Activated CD4-positive, alpha-beta T cell treated with anti-CD3 and anti-CD28 coated beads, Interleukin-2, amount 10 ng/mL, durations not matched to agents 7 days and 5 days (primary cell): ENCODE measurements at places on chromosomes 2 and 18.

DNA sequence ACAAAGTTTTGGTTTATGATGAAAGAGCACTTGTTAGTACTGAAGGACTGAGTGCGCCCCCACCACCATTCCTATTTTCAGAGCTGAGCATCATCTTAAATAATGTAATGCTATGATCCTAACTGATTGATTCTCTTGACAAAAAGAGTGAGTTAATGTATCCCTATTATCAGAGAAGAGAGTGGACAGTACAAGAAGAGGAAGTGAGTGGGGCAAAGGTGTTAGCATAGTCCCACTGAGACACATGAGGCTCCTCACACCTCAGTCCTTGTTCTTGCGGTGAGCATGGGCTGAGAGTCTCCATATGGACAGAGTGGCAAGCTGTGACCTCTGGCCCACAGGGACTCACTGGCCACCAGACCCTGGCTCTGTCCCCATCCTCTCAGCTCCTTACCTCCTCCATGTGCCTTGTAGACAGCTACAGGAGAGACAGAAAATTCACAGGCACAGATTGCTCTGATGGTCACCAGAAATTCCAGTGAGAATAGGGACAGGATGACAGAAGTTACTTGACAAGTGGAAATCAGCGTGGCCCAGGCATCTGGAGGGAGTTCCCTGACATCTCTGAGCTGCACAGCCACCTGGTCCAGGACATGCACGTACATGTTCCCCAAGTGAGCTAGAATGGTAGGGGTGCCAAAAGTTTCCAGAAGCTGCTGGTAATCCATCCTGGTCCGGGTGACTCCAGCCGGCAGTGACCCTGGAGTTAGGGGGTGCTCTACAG is 32.6 kb downstream of the NAPG start:
- DNase-seq = no peak

DNA sequence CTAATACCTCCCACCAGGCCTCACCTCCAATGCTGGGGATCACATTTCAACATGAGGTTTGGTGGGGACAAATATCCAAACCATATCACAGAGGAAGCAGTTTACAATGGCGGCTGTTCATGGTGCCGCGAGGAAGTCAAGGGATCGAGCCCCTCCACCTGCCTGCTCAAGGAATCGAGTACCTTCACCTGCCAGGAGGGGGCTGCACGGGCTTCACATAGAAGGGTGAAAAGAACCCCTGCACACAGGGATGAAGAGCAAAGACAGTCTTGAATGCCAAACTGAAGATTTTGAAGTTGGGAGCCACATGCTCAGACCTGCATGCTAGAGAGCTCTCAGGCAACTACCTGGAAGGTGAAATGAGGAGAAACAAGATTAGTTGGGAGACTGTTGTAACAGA is 110.3 kb downstream of the KCNF1 start:
- no peak for DNase-seq

GRCh38 chr2:210421916-210422315 is 54.6 kb downstream of the LANCL1 start:
- DNase-seq = no peak

GRCh38 chr18:37304012-37304680 is 261.5 kb downstream of the CELF4 start:
- DNase-seq = no peak

- no peak for DNase-seq
Measured at GRCh38 chr2:109172556-109173105, 43.6 kb downstream of the SH3RF3 start.

- DNase-seq = no peak
Measured at GRCh38 chr2:221342388-221342787, 229.7 kb downstream of the EPHA4 start.

DNA sequence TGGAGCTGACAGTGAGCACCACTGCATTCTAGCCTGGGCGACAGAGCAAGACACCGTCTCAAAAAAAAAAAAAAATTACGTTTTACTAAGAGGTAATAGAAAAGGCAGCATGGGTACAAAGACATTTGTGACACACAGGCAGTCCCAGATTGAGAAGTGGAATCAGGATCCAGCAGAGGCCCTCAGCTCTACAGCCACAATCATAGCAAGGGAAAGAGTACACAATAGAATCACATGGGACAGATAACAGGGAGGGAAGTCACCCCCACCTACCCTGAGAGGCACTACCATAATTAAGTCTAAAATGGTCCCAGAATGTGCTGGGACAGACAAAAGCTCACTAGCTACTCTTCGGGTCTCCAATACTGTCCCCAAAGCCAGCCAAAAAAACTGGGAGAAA is 12.5 kb downstream of the SRBD1 start:
- no peak for DNase-seq

- DNase-seq = no peak
Measured at GRCh38 chr2:232162187-232162586, 200.7 kb downstream of the DIS3L2 start.

GRCh38 chr2:128808462-128809258 is 490.0 kb upstream of the HS6ST1 start:
- no peak for DNase-seq

DNA sequence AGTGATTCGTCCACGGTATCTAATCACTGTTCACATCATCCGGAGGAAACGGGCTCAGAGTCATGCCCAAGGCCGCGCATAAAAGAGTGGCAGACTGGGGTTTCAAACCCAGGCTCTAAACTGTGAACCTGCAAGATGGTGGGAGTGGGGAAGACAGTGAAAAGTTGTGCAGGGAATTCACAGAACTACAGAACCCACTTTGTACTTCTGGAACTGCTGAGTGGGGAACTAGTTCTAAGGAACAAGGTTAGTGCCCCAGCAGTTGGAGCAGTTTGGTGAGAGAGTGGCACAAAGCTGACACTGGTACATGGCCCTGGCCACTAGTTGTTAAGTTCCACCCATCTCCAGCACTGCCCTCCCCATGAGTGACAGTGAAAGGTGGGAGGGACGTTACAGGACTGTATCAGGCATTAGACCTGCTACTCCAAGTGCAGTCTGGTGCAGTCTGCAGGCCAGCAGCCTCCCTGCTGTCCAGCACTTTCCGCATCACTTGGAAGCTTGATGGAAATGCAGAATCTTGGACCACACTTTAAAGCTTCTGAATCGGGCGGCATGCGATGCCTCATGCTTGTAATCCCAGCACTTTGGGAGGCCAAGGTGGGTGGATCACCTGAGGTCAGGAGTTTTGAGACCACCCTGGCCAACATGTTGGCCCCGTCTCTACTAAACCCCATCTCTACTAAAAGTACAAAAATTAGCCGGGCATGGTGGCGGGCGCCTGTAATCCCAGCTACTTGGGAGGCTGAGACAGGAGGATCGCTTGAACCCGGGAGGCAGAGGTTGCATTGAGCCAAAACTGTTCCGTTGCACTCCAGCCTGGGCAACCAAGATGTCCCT is 47.3 kb downstream of the C2orf42 start:
- DNase-seq = peak; percentile 57

GRCh38 chr2:231648579-231649174 is 56.0 kb downstream of the TEX44 start:
- DNase-seq = peak; percentile 60

- DNase-seq = no peak
Measured at GRCh38 chr18:67583621-67584020, 67.1 kb upstream of the DSEL start.

DNA sequence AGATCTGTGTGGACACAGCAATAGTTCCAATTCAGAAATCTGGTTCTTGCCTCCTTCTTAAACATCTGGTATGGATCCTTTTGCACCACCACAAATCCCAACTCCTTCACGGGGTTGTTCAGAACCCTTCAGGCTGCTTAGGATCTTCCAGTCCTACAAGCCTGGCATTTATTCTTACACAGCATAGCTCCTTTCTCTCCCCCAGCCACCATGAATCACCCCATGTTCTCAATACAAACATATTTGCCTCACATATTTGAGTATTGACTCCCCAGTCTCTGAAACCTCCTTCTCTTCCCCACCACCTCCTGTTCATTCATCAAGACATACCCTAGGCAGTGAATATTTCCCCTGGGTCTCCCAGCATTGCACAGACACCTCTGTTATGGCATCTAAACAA is 155.2 kb downstream of the ALK start:
- DNase-seq = no peak

DNA sequence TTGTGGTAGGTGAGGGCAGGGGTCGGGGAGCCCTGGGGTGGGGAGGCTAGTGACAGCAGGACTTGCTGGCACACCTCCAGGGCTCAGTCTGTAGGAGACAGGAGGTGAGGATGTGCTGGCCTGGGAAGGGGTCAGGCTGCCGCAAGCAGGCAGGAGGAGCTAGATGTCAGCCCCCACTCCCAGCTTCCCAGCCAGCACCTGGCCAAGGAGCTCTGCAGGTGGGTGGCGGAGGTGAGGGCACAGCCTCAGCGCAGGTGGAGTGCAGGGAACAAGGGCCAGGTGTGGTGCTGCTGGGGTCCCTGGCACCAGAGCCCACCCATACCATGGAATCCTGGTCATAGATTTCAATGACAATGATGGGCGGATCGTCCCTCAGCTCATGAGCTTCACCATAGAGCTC is 2.9 kb downstream of the OTOF start:
- DNase-seq = no peak

DNA sequence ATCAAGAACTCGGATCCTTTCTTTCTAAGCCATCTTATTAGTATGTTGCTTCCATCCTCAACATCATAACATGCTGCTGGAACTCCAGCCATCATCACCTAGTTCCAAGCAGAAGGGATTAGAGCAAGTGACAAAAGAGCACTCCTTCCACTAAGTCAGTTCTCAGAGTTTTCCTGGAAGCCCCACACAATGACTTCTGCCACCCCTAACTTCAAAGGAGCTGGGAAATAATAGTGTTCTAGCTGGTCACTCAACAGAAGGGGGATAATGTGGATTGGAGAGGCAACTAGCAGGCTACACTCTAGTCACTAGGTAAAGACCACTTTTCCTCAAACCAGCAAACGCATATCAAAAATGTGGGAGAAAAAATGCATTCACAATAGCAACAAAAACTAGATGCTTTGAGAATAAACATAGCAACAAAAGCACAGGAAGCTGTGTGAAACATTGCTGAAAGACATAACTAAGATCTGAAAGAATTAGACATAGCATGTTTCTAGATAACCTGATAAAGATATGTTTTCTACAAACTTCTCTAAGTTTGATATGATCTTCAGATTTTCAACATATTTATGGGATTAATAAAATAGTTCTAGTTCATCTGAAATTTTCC is 39.5 kb downstream of the COX7A2L start:
- DNase-seq = no peak

GRCh38 chr2:79945653-79946445 is 358.7 kb downstream of the LRRTM1 start:
- no peak for DNase-seq

DNA sequence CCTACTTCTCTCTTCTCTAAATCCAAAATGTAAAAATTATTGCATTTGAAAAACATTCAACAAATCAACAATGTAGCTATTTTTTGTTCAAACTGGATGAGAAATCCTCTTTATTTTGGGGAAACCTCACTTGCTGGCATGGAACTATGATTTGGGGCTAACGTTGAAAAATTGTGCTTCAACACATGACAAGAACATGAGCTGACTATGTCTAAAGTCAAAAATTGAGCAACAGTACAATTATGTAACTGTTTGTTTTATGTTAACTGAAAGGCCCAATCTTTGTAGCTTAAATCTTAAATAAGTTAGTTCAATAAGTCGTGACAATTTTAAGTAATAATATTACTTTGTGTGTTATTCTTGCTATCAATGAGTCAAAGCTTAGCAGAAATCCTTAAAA is 67.3 kb downstream of the TMEFF2 start:
- no peak for DNase-seq

DNA sequence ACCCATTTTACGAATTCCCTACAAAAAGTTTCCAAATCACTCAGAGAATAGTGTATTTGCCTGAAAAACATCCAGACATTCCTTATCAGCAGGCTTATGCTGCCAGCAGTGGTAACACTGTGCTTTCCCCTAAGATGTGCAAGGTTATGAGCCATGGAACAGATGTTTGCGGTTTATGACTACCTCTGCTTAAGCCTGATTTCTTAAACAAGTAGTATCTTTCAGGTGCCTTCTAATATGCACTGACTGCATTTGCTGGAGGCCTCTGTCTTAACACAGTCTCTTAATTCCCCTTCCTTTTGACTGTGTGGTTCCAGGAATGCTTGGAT is 54.8 kb downstream of the CDC42EP3 start:
- DNase-seq = no peak

GRCh38 chr2:19648583-19648982 is 253.2 kb downstream of the TTC32 start:
- no peak for DNase-seq

DNA sequence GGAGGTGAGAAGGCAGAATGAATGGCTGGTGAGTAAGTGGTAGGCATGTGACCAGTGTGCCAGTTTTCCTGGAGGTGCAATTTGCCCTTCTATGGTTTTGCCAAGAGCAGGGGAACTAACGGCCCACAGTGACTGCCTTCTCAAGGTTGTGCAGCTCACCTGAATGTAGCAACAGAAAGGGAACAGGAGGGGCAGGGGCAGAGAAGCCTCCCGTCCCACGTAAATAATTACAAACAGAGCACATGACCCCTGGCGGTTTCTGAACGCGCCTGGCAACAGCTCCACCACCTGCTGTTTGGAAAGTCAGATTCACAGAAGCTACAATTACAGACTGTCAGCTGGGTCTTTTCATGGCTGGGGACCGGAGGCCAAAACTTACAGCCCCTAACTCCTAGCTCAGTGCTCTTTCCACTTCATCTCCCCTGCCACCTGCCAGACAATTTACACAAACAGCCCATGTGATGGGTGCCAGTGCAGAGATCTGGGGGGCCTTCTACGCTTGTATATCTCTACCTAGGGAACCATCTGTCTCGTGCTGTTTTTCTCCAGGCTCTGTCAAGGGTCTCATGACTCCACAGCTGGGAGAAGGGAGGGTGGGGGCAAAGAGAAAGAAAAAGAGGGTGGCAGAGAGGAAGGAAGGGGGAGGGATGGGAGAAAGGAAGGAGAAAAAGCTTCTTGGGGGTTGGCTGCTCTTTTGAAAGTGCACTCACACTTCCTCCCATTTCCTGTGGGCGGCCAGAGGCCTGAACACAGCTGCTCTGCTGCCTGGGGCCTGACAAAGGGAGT is 69.6 kb downstream of the POLR1A start:
- peak; percentile 81 for DNase-seq

DNA sequence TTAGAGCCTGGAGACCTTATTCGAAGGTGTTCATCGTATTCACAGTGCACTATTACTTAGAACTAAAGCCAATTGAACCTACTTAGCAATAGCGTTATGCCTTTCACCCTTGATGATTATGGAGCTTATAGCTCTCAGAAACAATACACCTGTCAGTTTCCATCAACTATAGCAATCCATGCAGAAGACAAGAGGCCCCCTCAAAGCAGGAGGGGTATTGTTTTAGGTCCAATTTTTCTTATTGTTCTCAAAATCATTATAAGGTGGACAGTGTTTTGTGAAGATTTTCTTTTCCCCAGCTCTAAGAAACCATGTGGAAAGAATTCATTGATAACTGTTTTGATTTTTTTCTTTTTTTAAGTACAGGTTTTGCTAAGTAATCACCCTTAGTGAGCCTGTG is 135.5 kb downstream of the MEIS1 start:
- DNase-seq = no peak

DNA sequence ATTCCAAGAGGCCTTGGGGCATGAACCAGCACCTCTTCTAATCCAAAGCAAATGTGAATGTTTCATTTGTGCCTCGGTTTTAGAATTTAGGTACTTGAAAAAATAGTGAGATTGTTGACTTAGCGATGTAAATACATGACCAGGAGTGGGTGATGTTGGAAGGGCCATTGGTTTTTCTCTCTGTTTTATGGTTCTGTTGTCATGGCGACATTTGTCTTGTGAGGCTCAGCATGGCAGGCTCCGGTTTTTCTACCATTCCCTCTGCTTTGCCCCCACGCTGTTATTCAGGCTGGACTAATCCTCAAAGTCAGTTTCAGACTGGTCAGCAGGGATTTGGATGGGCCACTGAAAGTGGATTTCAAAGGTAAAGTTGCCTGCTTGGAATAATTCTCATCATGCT is 255.4 kb downstream of the ALPK2 start:
- no peak for DNase-seq

- DNase-seq = no peak
Measured at GRCh38 chr2:36587101-36587500, 10.9 kb downstream of the FEZ2 start.
